Amygdala (tissue), 56 donors: ENCODE measurements at places on chromosomes 2 and 18.

- DNase-seq, result no peak
Observed at GRCh38 chr2:170972296-170973224, 43.5 kb downstream of the GORASP2 start.

GRCh38 chr2:222813177-222813843 is 47.5 kb upstream of the ACSL3 start:
- no peak for DNase-seq

GRCh38 chr2:39107156-39107555 is 13.7 kb downstream of the SOS1 start:
- no peak for DNase-seq

GRCh38 chr18:59690996-59691395 is 6.2 kb downstream of the CCBE1 start:
- DNase-seq, result no peak

DNA sequence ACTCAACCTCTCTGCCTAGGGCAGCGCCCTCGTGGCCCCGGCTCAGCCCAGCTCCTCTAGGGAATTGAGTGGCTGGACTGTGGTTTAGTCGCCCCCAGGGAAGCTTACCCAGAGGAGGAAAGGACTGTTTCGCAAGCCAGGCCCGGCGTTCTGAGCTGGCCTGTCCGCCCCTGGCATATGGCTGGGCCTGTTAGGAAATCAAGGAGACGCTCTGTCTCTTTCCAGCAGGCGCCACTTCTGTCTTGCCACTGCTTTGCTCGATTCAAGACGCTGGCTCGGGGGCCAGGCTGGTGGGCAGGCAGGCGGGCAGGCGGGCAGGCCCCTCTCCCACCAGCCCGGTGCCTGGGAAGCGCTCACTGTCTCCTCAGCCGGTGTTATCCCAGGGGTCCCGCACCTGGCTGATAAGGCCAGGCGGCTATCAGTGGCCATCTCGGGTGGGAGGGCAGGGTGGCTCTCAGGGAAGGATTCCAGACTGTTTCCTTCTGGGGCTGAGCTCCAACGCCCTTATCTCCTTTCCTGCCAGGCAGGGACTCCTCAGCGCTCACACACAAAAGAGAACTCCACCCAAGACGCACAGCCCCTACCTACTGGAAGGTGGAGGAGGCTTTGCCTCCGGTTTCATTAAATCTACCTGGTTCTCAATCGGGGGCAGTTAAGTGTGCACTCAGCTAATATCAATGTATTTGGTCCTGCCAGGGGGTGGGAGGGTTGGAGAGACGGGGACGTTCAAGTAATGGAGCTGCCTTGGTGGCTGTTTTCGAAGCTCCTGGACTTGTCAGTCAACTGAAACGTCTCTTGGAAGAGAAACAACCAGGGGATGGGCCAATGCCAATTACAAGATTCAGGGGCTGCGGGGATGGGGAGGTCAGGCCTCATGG is 109.1 kb downstream of the SMAD7 start:
- no peak for DNase-seq

GRCh38 chr2:107088156-107088555 is 202.2 kb upstream of the ST6GAL2 start:
- no peak for DNase-seq

- DNase-seq, result no peak
Observed at GRCh38 chr2:197673606-197674005, 1.8 kb downstream of the RFTN2 start.

- no peak for DNase-seq
Observed at GRCh38 chr18:46167971-46168370, 63.8 kb downstream of the HAUS1 start.

DNA sequence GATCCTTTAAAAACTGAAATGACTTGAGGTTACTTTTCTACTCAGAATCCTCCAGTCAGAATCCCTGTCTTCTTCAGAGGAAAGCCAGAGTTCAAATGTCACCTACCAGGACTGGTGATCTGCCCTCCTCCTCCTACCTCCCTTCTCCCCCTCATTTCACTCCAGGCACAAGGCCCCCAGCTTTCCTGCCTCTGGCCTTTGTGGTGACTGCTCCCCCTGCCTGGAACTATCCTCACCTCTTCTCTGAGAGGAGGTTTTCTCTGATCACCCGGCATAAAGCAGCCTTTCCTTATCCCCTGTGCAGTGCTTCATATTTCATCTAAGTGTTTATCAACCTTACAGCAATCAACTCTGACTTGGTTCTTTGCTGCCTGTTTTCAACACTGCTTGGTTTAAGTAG is 6.8 kb downstream of the B3GNT2 start:
- no peak for DNase-seq

DNA sequence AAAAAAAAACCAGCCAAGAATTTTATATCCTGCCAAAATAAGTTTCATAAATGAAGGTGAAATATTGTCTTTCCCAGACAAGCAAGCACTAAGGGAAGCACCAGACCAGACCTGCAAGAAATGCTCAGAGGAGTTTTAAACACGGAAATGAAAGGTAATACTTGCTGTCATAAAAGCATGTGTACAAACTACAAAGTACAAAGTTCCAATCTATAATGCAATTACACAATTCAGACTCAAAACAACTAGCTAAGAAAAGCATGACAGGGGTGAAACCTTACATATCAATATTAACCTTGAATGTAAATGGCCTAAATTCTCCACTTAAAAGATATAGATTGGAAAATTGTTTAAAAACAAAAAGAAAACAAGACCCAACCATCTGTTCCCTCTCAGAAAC is 45.0 kb upstream of the ASXL3 start:
- no peak for DNase-seq

DNA sequence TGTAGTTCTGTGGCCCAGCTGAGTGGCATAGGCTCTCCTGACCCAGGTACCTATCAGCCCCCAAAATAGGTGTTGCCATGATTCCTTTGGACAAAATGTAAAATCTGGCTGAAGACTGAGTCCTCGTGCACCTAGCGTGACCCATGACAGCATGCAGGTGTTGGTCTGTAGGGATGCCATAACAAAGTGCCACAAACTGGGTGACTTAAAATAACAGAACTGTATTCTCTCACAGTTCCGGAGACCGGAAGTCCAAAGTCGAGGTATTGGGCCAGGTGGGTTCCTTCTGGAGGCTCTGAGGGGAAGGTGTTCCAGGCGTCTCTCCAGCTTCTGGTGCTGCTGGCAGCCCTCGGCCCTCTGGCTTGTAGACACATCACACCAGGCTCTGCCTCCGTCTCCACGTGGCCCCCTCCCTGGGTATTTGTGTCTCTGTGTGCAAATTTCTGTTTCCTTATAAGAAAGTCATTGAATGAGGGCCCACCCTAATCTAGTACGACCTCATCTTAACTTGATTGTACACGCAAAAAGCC is 34.5 kb downstream of the LRRFIP1 start:
- DNase-seq, result no peak

DNA sequence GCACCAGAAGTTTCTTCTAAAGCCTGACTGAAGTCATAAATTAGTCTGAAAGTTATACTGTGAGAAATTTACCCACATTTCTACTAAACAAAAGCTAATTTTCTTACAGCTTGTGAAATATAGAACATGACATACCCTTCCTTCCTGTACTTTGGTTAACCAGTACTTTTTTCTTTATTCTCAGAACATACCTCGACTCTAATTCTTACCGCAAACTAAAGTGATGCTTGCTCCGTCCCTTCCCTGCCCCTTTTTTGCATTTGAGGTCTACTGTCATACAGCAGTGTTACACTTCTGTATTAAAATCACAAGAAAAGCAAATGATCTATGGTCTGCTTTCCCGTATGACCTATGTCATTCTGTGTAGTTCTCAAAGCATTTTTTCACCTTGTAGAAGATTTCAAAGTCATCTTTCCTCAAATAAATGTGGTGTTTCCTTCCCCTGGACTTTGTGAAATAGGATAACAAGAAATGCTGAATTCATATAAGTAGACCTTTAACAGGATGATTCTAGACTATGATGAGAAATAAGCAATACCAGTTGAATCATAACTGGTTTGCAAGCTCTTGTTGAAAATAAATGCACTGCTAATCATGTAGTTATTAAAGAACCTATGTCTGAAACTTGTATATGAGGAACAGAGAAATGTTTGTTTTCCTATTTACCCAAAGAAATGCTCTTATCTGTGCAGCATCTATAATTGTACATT is 30.4 kb downstream of the CYTIP start:
- DNase-seq, result no peak

DNA sequence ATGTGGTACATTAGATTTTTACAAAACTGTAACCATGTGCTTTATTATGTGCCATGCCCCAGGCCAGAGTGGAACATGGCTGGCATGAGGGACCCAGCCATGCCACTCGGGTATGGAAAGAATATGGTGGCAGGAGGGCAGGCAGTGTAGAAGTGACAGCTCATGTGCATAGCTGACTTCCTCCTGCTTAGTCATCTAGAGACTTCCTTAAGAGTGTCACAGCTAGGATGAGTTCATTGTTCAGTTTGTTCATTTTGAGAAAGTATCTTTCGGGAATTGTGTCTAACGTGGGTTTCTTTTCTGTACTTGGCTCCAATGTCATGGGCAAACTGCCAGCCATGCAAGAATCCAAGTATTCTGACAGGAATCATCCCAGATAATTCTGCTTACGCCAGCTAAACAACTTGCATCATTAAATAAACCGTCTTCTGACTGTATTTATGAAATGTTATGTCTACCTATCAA is 94.3 kb upstream of the ITGB6 start:
- DNase-seq, result no peak

DNA sequence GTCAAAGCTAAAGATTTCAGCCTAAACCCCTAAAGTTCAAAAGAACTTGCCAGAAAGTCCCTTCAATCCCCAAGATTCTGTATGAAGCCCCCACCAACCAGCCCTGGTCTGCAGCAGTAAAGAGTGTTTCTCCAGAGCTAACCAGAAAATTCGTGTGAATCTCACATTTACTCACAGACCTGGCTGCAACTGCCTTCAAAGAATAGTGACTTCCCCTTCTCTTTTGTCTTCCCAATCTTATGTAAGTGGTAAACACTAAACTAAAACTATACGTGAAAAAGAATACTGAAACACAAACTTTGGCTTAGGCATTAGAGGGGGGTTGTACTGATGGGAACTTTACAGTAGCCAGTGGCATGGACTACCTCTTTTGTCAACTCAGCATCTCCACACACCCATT is 50.6 kb upstream of the SETBP1 start:
- no peak for DNase-seq

DNA sequence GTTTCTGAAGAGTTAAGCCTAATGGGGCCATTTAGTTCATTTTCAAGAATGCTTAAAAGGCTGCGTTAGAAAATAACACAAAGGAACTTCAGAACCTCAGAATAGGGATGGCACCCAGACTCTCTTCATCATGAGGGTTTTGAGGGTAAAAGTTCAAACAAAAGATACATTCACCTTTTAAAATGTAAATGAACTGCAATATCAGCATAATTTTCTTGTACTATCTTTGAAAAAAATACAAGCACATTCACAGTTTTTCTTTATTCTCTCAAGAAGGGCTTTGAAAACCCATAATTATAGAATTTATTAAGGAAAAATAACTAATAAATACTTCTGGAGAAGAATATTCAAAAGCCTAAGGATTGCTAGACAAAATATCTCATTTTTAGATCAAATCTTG is 791.0 kb downstream of the DCC start:
- no peak for DNase-seq

DNA sequence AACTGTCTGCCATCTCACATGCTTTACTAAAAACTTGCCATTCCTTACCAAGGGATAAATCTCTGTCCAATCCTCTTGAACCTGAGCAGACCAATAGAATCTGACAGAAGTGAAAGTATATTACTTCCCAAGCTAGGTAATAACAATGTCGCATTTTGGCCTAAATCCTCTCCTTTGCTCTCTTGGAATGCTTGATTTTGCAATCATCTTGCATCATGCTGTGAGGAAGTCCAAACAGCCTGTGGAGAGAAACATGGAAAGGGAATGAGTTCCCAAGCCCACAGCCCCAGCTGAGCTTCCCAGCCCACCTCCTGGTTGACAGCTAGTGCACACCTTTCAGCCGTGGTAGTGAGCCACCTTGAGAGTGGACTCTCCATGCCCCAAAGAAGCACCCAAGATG is 540.6 kb downstream of the STK39 start:
- no peak for DNase-seq

DNA sequence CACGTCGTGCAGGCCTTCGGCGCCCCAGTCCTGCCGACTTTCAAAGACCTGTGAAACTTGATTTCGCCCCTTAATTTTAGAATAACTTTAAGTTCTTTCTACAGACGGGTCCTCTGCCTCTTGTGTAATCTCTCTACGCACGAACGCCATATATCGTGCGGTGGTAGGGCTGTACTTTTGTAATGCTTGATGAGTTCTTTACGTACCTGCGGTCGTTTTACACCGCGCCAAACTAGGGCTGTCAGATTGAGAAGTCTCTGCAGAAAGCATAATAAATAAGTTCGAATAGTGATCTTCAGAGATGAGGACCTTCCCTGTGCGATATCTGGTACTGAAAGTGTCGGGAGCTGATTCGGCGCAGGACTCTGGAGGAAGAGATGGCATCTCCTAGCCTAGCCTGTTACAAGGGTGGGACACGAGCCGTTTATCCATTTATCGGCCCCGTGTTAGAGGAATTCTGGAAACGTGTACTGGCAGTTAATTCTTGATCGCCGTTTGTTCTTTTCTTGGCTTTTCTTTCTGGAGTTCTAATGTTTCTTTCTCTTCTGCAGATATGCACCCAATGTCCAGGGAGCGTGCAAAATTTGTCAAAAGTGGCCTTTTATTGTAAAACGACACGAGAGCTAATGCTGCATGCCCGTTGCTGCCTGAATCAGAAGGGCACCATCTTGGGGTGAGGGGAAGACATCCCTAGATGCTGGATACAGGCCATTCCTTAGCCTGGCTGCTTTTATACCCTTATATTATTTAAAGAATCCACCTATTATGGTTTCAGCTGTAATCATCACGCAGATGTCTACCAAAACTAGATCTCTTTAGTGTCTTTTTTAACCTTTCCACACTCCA is 781 bp upstream of the SLC5A6 start:
- DNase-seq, result no peak

GRCh38 chr2:7102826-7103225 is 185.6 kb downstream of the RNF144A start:
- no peak for DNase-seq

- DNase-seq, result no peak
Observed at GRCh38 chr2:55768991-55769390, 75.3 kb upstream of the PNPT1 start.

GRCh38 chr2:202056611-202057010 is 16.4 kb upstream of the KIAA2012 start:
- DNase-seq, result no peak

- no peak for DNase-seq
Observed at GRCh38 chr2:34627003-34627402, 1027.9 kb upstream of the FAM98A start.

DNA sequence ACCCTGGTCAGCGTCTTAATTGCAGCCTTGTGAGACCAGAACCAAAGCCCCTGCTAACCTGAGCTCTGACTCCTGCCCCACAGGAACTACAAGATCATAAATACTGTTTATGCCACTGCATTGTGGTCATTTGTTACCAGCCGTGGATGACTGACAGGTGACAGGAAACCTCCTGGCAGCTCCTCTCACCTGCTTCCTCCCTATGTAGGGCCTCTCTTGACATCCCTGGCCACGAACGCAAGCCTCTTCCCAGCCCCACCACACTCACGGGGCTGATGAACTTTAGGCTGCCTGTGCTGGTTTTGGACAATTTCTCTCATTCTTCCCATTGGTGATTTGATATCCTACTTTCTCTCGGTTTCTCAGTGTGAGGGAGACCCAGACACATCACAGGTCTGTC is 357.2 kb upstream of the MYT1L start:
- DNase-seq, result no peak

- DNase-seq, result no peak
Observed at GRCh38 chr18:2091937-2092336, 479.4 kb downstream of the METTL4 start.
